ENCODE measurements at places on chromosomes 3 and 15. TPM values are rescaled to one million over a fixed set of nuclear protein-coding genes. Genes with fewer than 3 reads are reported as not detected.

Gene RBSN
- total RNA-seq, result 24.1 TPM

Gene CAMKV
- not detected for total RNA-seq

Gene GNAI2
- 153 TPM for total RNA-seq

- no peak for DNase-seq
Measured at GRCh38 chr3:42394579-42395288, 15.7 kb downstream of the LYZL4 start.

- DNase-seq, result no peak
Measured at GRCh38 chr15:91186904-91187656, 87.0 kb downstream of the SV2B start.

GRCh38 chr3:179933914-179934313, 102.8 kb downstream of the PEX5L start:
- no peak for DNase-seq

DNA sequence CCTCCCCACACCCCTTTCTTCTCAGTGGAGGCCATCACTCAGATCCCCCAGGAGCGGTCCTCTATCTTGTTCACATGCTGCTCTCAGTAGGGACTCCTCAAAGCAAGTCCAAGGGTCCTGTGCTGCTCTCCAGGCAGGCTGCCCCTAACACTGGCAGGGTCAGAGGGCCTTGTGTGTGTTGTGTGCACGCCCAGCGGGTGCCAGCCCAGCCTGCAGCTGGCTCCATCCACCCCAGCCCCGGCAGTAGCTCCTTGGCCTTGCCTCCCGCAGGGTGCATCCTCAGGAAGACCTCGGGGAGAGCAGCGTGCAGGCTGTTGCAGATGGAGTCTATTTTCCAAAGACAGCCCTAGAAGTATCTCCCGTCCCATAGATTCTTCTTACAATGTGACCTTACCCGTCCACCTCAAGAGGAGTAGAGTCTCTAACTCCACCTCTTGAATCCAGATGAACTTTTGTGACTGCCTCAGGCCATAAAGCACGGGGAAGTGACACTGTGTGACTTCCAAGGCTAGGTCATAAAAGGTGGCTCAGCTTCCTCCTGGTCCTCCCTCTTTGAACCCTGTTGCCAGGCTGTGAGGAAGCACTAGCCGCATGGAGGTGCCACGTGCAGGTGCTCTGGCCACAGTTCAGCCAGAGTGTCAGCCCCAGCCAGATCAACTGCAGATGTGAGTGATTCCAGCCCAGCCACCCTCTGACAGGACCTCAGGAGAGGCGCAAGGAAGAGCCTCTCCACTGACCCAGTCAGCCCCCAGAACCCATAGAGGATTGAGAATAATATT, 531.6 kb downstream of the SHQ1 start:
- DNase-seq, result no peak

- no peak for DNase-seq
Measured at GRCh38 chr15:94586099-94586498, 354.7 kb downstream of the MCTP2 start.

DNA sequence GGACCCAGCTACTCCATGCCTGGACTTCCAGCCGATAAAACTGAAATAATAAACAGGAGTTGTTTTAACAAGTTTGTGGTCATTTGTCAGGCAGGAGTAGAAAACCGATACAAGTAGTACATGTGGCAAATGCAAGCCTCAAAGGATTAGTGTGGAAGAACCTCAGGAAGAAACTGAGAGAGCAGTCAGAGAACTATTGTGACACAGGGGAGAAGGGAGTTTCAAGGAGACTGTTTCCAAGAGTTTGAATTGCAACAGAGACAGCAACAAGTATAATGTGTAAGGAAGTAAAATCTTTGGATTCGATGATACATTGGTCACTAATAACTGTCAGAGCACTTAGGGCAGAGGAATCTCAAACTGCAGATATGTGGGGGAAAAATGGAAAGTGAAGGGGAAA, 450.6 kb upstream of the ARHGEF26 start:
- DNase-seq, result no peak

All from cardiac septum (tissue), 1 donor.